ENCODE measurements at places on chromosomes 6 and 20. TPM values are rescaled to one million over a fixed set of nuclear protein-coding genes. Genes with fewer than 3 reads are reported as not detected.

The TBC1D7 gene
- total RNA-seq = 19.9 TPM

The DPPA5 gene
- not detected for total RNA-seq

The SIRPB1 gene
- total RNA-seq = 2.2 TPM

The ULBP1 gene
- 2.0 TPM for total RNA-seq

The EDN1 gene
- 111 TPM for total RNA-seq

The PAK5 gene
- total RNA-seq = not detected

The MARCKS gene
- total RNA-seq = 82.0 TPM

The SKIC2 gene
- 28.0 TPM for total RNA-seq
